T-helper 22 cell (primary cell): ENCODE measurements at places on chromosomes 16 and 17.

- DNase-seq, result no peak
These were observed 65.4 kb downstream of the C16orf78 start for GRCh38 chr16:49439050-49439449.

- no peak for DNase-seq
These were observed 21.4 kb upstream of the MAP3K14 start for GRCh38 chr17:45338023-45338781.

GRCh38 chr17:31225831-31226230 is 71.2 kb downstream of the OMG start:
- no peak for DNase-seq

- DNase-seq, result no peak
These were observed 296.8 kb downstream of the GRIN2A start for GRCh38 chr16:9885467-9885866.

GRCh38 chr16:81738783-81739496 is 40.2 kb upstream of the PLCG2 start:
- no peak for DNase-seq

DNA sequence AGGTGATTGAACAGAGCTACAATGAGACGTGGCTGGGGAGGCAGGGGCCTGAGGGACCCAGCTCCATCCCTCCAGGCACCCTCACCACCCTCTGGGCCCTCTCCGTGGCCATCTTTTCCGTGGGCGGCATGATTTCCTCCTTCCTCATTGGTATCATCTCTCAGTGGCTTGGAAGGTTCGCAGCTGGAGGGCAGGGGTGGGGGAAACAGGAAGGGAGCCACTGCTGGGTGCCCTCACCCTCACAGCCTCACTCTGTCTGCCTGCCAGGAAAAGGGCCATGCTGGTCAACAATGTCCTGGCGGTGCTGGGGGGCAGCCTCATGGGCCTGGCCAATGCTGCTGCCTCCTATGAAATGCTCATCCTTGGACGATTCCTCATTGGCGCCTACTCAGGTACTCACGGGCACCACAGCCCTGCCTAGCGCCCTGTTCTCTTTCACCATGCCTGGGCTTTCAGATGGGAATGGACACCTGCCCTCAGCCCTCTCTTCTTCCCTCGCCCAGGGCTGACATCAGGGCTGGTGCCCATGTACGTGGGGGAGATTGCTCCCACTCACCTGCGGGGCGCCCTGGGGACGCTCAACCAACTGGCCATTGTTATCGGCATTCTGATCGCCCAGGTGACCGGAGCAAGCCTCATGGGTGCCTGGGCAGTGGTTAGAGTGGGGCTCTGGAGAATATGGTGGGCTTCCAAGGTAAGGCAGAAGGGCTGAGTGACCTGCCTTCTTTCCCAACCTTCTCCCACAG is 2.1 kb downstream of the SLC2A4 start:
- DNase-seq, result no peak

DNA sequence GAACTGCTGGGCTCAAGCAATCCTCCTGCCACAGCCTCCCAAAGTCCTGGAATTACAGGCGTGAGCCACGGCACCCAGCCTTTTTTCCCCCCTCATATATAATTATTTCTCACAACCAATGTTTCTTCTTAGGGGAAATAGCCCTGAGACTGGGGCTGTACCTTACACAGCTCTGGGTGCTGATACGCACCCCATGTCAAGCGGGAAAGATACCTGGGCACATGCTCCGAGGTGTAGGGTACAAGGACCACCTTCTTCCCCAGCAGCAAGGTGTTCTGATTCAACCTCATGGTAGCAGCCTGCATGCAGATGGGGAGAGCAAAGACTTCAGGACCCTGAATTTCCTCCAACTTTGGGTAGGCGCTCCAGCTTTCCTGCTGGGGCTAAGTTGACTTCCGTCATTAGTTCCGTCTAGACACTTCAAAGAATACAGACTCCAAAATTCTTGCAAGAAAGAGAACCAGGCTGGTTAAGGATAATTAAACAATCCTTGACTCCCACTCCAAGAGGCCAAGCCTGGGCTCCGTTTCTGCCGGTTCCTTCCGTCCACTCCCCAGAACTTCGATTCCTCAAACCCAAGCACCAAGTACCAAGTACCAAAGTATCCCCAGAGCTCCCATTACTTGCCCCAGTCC is 619 bp downstream of the NAT9 start:
- DNase-seq, result no peak
